ENCODE measurements at places on chromosomes 12 and 14. TPM values are rescaled to one million over a fixed set of nuclear protein-coding genes. Genes with fewer than 3 reads are reported as not detected.

Gene STON2
- total RNA-seq, result 27.5 TPM

- DNase-seq, result no peak
These were observed 83.0 kb downstream of the LLPH start for GRCh38 chr12:66047411-66048021.

DNA sequence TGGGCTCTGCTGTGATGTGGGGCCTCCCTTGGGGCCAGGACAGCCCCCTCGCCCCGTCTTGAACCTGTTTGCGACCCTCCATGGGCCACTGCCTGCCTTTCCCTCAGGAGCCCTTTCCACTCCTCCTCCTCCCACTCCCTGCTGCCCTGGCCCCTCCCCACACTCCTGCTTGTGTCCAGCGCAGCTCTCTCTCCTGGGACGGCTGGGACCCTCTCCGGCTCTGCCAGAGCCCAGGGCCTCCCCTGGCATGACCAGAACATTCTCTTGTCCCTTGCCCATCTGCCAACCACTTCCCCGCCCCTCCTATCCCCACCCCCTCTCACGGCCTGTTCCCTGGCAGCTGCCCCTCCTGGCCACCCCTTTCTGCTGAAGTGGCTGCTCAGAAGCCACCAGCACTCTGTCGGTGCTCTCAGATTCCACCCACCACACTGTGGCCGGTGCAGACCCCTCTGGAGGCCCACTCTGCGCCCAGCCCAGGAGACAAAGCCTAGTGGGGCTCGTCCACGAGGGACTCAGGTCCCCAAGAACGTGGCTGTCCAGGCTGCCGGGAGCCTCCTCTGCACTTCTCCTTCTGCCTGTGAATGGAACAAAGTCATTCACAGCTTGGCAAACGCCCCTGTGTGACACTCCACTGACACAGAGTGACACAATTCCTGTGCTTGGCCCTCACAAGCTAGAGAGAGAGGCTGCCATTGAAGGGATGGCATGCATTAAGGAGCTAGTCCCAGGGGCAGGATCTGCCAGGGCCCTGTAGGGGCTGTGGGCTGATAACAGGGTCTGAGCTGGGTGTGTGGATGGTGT lies 1.4 kb downstream of the ASPG start:
- DNase-seq, result no peak

DNA sequence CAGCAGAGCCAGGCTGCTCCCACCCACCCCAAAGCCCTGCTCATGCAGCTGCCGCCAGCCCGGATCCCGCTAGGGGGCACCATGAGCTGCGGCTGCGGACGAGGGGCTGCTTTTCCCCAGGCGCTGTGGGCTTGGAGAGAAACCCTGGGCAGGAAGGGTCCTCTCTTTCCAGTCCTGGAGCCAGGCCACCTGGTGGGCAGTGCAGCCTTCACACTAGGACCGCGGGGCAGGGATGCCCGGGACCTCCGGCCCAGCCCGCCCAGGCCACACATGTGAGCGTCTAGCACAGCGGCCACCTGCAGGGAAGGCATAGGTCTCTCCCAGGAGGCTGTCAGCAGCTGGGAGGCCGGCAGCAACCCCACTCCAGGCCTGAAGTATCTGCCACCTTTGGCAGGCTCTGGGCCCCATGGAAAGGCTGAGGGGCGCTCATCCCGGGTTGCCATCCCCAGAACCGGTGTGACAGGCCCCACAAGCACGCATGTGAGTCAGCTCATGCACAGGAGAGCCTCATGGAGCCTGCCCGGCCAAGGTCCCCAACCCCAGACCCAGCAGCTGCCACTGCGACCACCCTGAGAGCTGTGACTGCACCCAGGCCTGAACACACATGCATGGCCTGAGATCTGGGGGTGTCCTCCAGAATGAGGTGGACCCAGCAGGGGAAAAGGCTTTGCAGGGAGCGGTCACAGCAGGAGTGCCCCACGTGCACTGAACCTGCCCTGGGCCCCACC lies 280.0 kb upstream of the RTL1 start:
- peak; percentile 4 for DNase-seq

Gene LGR5
- total RNA-seq, result 0.15 TPM

- no peak for DNase-seq
These were observed 45.5 kb downstream of the ACSM4 start for GRCh38 chr12:7349418-7349817.

- DNase-seq, result no peak
These were observed 371.3 kb downstream of the GRIN2B start for GRCh38 chr12:13609894-13610679.

- peak; percentile 62 for DNase-seq
These were observed 100.8 kb downstream of the TAOK3 start for GRCh38 chr12:118271770-118272417.

Gene HOMEZ
- total RNA-seq, result 10.8 TPM

DNA sequence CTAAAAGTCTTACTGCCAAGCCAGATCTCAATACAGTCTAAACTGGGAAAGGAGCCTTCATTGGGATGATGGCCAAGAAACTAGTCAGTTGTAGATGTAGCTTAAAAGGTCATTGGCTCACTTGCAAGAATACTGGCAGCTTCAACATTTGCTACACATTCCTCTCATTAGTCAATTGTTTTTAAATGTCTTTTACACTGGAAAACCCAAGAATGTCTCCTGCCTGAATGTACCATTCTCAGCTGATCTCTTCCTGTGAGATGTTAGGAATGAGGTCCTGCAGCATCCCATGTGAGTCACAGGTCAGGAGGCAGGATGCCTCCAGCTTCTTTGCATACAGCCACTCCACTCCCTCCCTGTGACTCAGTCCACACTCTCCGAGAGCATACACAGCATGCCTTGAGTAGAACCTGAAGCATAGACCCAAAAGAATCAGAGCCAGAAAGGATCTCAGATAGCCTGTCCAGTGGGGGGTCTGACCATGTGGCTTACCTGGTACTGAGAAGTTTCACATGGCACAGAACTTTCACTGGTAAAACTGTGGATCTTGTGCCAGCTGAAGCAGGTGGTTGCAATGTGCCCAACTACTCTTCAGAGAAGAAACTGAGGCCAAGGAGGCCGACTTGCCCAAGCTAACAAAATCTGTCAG lies 56.0 kb upstream of the HECTD1 start:
- no peak for DNase-seq

GRCh38 chr14:27278341-27278740 lies 680.5 kb upstream of the NOVA1 start:
- DNase-seq, result no peak

Gene DEGS2
- 12.0 TPM for total RNA-seq

GRCh38 chr12:124551268-124552144 lies 15.9 kb downstream of the NCOR2 start:
- no peak for DNase-seq

DNA sequence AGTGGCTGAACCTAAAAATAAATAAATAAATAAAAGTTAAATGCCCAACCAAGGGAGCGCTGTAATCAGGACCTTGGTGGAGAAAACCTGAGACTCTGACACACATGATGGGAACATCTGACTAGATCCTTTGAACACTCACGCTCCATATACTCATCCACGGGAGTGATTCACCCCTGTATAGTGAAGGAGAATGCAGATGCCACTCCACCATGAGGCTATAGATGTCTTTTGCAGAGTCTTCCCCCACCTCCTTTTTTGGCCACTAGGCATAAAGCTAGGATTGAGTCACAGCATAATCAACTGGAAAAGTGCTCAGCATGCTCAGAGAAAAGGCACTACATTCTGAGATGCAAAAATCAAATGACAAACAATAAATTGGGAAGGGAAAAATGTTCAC lies 19.0 kb downstream of the ADAM20 start:
- DNase-seq, result no peak

DNA sequence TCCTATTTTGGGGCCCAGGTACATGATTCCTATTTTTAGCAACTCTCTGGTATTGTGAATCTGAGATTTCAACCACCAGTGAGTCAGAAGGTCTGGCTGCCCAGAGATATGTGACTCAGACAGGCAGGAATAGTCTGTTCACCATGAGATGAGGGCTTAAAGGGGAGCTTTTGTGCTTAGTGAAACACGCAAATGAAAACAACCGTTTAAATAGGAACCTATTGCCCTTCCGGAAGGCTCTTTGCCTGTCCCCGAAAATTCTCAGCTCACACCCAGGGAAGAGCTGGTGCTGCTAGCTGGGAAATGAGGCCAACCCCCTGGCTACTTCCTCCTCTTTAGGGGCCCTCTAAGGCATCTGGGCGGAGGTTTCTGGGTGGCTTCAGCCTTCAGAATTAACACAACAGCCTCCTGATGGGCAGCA lies 283.6 kb downstream of the CACNA1C start:
- no peak for DNase-seq

DNA sequence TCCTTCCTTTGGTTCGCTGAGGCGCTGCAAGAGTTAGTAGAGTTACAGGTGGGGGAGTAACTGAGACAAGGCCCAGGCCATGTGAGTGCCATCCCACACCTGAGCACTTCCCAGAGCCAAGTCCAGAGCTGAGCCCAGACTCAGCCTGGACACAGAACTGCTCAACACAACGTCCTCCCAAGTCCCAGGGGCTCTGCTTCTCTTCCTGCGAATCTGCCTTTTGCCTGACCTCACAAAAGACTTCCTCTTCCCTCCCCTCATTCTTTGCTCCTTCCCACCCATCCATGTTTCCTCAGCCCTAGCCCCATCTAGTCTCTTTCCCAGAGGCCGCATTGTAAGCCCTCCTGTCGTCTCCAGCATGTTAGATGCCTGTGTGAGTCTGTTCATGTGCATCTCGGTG lies 16.6 kb upstream of the MCRS1 start:
- DNase-seq, result no peak

DNA sequence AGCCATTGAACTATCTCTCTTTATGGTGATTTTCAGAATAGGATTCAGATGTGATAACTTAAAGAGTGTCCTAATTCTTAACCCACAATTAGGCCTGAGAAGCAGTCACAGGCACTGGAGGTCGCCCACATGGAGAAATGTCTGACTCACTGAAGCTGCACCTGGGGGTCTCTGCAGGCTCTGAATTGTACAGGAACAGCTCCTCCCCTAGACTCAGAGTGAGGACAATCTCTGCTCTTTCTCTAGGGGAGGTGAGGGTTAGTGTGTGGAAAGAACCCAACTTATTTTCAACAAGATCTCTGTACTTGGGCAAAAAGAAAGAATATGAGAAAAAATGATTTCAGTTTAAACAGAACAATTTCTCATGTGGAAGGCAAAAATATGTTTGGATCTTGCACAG lies 1124.6 kb downstream of the TMEM121 start:
- no peak for DNase-seq

Gene ACOT6
- not detected for total RNA-seq

DNA sequence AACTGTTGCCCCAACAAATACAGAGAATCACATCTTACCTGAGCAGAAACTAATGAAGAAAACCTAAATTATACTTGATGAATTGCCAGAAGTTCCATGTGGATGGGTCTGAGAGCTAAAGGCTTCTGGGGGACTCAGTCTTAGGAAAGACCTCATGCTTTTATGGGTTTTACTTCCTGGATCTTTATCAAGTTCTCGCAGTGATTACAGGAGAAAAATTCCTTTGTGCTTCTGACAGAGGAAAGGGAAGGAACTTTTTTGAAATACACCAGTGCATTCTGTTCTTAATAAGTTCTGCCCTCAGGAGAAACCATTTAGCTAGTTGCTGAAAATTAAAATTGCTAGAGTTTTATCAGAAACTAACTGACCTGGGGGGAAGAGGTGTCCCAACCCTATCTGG lies 203.9 kb upstream of the KITLG start:
- DNase-seq, result no peak

Gene CIROP
- not detected for total RNA-seq

Gene REC8
- total RNA-seq, result 10.2 TPM

Gene P2RX2
- total RNA-seq, result 0.29 TPM

Gene ARHGDIB
- total RNA-seq, result 222 TPM

DNA sequence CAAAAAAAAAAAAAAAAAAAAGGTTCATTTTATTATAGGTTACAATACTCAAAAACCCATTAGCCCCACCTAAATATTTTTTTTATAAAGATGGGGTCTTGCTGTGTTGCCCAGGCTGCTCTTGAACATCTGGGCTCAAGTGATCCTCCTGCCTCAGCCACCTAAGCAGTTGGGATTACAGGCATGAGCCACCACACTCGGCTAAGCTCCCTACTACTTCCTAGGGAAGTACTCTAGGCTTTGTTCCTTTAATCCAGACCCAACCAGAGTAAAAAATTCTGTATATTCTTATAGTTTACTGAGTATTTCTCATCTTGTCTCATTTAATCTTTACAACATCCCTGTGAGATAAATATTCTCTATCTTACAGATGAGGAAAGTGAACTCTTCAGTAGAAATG lies 50.7 kb downstream of the RBMS2 start:
- no peak for DNase-seq

- DNase-seq, result no peak
These were observed 83.9 kb downstream of the ARL6IP4 start for GRCh38 chr12:123064366-123064765.

- DNase-seq, result no peak
These were observed 43.4 kb downstream of the TEAD4 start for GRCh38 chr12:3002646-3003045.

Gene CCDC196
- total RNA-seq, result not detected

- no peak for DNase-seq
These were observed 1.8 kb downstream of the GDF3 start for GRCh38 chr12:7693793-7694192.

DNA sequence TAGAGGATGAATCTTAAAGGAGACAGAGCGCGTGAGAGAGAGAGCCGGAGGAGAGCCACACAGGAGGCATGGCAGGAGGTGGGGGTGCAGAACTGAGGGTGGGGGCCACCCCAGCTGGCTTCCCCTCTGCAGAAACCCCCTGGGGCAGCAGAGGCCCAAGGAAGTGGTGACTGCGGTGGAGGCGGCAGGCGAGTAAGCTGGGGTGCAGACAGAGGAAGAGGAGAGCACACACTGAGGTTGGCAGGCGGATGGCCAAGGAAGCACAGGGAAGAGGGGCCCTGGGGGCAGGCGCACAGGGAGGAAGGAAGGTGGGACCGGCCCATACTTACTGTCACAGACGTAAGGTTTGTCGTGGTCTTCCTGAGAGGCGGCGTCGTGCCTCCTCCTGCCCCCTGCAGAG lies 179.8 kb downstream of the DPF3 start:
- no peak for DNase-seq

DNA sequence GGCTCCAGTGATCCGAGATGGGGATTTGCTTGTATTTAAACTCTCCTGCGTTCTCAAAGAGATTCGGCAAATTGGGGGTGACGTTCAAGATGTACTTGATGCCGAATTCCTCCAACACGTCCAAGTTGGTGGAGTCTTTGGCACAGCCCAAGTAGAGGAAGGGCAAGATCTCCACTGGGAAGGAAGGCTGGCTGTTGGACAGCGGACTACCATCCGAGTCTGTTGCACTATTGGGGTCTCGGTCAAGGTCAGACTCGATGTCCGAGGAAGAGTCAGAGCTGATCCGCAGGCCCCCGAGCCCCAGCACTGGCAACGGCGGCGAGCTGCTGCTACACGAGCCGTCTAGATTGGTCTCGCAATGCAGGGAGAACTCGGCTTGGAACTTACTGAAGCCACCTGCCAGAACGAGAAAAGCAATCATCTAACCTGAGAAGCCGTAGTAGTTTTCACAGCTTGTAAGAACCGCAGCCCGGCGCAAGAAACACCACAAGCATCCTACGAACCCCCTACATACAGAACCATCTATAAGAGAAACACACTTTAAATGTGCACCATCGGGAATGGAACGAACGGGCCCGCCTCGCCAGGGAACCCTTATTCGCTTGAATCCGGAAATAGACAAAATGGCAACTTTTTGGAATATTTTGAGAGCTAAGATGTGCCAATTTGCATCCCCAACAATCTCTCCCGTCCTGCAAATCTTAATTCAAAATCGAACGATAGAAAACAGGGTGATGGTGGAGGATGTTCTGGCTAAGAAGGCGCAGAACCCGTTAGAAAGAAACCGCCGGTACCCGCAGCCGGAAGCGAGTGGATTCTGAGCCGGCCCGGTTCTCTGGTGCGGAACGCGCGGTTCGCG lies 1.4 kb downstream of the DUSP6 start:
- DNase-seq, result no peak
